Activated naive CD4-positive, alpha-beta T cell treated with anti-CD3 and anti-CD28 coated beads for 36 hours (primary cell): ENCODE measurements at places on chromosomes 16 and 17.
A peak's percentile ranks its signal among the peaks of the same experiment; 100 is the strongest.

- H3K4me1 ChIP-seq: peaks cover 9% of the 10 kb centered on the region
- no peak overlapping the region for H3K27ac ChIP-seq
- no peaks in the 10 kb centered on the region for H3K36me3 ChIP-seq
- no peak overlapping the region for H3K4me3 ChIP-seq
- DNase-seq: no peak
Observed at GRCh38 chr16:67884-68789, 4.3 kb downstream of the RHBDF1 start.

- no peaks in the 10 kb centered on the region for H3K36me3 ChIP-seq
- H3K4me3 ChIP-seq: no peak overlapping the region
- H3K4me1 ChIP-seq: no peaks in the 10 kb centered on the region
- H3K27ac ChIP-seq: no peak overlapping the region
- DNase-seq: no peak
Observed at GRCh38 chr17:10022416-10022815, 117.3 kb upstream of the RCVRN start.

GRCh38 chr17:78745407-78746088, 36.5 kb downstream of the CYTH1 start:
- H3K36me3 ChIP-seq: peaks cover 7% of the 10 kb centered on the region
- H3K27ac ChIP-seq: peak overlapping the region; percentile 95
- H3K4me1 ChIP-seq: peaks cover 91% of the 10 kb centered on the region
- H3K4me3 ChIP-seq: peak overlapping the region; percentile 8
- peak; percentile 72 for DNase-seq

DNA sequence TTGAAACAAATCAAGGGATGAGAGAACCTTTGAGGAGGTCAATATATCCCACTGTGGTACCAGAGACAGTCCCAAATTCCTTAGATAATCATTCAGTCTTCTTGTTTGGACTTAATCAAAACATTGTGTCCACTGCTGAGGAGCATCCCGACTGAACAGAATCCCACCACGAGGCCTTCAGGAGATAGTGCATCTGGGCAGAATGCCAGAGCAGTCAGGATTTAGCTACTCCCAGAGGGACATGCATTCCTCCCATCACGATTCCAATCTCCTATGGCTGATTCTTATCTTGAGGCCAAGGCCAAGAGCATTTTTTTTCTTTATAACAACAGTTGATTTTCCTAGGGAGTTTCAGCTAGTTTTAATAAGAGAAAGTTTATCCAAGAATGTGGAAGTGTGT, 87.4 kb upstream of the COX10 start:
- no peak overlapping the region for H3K27ac ChIP-seq
- H3K4me3 ChIP-seq: no peak overlapping the region
- DNase-seq: no peak
- no peaks in the 10 kb centered on the region for H3K4me1 ChIP-seq
- H3K36me3 ChIP-seq: peaks cover 4% of the 10 kb centered on the region

- DNase-seq: no peak
- no peak overlapping the region for H3K27ac ChIP-seq
- H3K27me3 ChIP-seq: peaks cover 36% of the 10 kb centered on the region
- H3K36me3 ChIP-seq: no peaks in the 10 kb centered on the region
- H3K4me3 ChIP-seq: no peak overlapping the region
Observed at GRCh38 chr16:55477736-55478135, 1.3 kb upstream of the MMP2 start.

DNA sequence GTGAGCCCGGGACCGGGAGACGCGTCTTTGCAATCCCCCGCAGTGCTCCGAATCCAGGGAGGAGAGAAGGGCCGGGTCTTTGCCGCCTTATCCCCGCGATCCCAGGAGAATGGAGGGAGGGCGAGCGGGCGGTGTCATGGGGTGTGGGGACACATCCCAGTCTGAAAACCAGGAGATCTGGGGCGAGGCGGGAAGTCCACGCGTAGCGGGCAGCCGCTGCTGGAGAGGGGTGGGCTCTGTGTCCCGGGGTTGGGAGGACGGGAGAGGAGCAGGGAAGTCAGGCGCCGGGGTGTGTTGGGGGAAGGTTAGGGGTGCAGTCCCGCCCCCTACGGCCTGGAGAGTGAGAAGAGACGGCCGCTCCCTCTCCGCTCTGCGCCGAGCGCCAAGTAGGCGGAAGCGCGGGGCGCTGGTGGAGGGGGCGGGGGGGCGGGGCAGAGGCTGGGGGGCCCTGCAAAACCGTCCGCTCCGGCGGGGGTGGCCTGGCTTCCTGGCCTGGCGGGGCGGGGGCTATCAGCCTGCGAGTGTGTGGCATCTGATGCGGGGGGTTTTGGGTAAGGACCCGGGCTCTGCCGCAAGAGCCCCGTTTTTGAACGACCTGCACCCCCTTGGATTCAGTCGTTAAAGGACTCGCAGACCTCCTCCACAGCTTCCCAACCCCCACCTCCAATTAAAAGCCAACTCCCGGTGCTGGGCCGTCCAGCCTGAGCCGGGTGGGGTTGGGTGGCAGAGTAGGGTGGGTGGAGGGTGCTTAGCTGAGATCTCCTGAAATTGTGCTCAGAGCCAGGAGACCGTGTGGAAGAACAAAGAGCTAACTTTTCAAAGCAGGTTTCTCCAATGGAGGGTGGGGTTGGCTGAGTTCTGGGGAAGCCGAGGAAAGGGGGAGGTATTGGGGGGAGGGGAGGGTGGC, 654 bp downstream of the LASP1 start:
- H3K36me3 ChIP-seq: peaks cover 4% of the 10 kb centered on the region

GRCh38 chr17:36869856-36870719, 67.2 kb upstream of the LHX1 start:
- H3K4me3 ChIP-seq: no peak overlapping the region
- H3K4me1 ChIP-seq: no peaks in the 10 kb centered on the region
- H3K27me3 ChIP-seq: peaks cover 4% of the 10 kb centered on the region

DNA sequence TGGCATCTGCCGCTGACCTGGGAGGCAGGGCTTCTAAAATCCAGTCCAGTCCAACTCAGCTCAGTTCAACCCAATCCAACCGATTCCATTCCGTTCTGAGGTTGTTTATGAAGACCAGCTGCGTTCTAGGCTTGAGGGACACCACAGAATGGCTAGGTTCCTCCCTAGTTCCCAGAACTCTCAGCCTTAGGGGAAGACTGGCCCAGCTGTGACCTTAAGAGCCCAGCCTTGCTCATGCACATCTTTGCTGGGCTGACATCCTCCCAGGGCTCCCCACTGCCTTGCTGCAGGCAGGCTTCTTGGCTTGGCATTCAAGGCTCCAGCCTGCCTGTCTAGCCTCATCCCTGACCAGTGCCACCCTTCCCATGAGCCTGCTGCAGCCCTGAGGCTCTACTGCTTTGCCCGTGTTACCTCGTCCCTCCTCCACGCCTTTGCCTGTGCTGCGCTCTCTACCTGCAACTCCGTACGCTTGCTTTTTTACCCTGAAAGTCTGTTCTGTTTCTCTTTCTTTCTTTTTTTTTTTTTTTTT, 7.9 kb downstream of the SLC12A3 start:
- no peak overlapping the region for H3K27ac ChIP-seq
- no peak for DNase-seq
- no peaks in the 10 kb centered on the region for H3K36me3 ChIP-seq
- H3K4me3 ChIP-seq: no peak overlapping the region
- no peaks in the 10 kb centered on the region for H3K27me3 ChIP-seq

DNA sequence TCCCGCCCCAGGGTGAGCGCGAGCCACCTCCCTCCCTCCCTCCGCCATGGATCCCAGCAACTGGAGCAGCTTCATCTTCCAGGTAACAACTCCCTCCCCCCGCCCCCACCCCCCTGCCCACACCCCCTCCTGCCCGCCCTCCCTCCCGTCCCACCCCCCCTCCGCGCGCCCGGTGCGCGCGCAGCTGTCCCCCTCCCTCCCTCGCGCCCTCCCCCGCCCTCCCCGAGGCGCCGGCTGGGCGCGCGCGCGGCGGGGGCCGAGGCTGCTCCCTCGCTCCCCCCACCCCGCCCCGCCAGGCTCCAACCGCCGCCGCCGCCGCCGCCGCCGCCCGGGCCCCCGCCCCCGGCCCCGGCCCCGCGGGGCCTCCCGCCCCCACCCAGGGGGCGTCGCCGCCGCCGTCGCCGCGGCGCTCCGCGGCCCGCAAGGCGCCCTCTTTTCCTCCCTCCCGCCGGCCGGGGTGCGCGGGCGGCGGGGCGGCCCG, at the start of gene MAZ:
TSS of gene MAZ (plus strand) at position 431 of the 481 bp plus-strand sequence. CDS start 173 bp downstream, outside the sequence.
- no peak for DNase-seq
- H3K36me3 ChIP-seq: peaks cover 57% of the 10 kb centered on the region
- peak within 1 kb of the TSS; percentile 99 for H3K4me3 ChIP-seq
- peaks cover 43% of the 10 kb centered on the region for H3K4me1 ChIP-seq

DNA sequence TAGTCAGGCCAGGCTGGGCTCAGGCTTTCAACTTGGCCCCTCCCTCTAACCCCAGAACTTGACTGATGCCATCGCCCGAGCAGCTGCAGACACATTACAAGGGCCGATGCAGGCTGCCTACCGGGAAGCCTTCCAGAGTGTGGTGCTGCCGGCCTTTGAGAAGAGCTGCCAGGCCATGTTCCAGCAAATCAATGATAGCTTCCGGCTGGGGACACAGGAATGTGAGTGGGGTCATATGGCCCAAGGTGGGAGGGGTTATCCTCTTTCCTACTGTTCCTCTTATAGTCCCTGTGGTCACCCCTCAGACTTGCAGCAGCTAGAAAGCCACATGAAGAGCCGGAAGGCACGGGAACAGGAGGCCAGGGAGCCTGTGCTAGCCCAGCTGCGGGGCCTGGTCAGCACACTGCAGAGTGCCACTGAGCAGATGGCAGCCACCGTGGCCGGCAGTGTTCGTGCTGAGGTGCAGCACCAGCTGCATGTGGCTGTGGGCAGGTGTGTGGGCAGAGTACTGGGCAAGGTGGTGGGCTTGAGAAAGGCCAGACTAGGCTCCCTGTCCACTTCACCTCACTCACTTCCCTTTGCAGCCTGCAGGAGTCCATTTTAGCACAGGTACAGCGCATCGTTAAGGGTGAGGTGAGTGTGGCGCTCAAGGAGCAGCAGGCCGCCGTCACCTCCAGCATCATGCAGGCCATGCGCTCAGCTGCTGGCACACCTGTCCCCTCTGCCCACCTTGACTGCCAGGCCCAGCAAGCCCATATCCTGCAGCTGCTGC, 2.1 kb upstream of the NRN1L start:
- H3K36me3 ChIP-seq: peaks cover 21% of the 10 kb centered on the region
- no peak for DNase-seq
- H3K4me3 ChIP-seq: no peak overlapping the region
- no peaks in the 10 kb centered on the region for H3K27me3 ChIP-seq
